Suppressor macrophage (primary cell): ENCODE measurements at places on chromosomes 7 and 10.

GRCh38 chr7:89680161-89680560, 474.1 kb upstream of the STEAP1 start:
- no peak for DNase-seq

- DNase-seq: peak; percentile 45
Measured at GRCh38 chr10:13859979-13860654, 273.4 kb downstream of the PRPF18 start.

DNA sequence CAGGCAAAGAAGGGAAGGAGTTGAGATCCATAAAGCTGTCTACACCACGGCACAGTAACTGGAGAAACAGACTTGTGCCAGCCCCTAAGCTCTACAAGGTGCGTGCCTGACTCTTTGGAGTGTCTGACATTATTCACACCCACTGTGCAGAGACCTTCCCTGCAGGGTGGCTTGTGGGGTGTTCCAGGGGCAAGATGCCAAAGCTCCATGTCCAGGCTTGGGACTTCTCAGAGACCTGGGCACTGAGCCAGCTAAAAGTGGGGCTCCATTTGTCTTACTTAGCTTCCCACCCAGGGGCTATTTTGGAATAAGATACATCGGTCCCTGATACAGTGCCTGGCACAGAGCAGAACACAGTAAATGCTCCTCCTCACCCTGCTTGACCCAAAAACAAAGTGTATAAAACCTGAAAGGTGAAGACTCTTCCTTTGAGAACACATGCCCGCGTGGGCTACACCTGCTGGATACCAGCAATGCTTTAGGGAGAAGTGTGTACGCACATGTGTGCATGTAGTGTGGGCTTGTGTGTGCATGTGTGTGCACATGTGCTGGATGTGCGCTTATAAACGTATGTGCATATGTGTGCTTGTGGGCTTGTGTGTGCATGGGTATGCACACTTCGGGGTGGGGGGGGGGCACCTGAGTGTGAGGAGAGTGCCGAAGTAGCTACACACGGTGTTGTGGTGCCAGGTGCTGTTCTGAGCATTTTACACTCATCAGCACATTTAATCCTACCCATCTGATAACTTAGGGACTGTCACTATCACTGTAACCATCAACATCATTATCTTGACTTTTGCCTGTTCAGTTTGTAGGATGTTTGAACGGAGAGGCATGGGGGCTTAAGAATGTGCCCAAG, 143.0 kb downstream of the ARHGAP22 start:
- no peak for DNase-seq

GRCh38 chr10:16436367-16436757, 448 bp upstream of the PTER start:
- DNase-seq: peak; percentile 42

GRCh38 chr7:33766405-33766804, 138.9 kb upstream of the BMPER start:
- DNase-seq: no peak

DNA sequence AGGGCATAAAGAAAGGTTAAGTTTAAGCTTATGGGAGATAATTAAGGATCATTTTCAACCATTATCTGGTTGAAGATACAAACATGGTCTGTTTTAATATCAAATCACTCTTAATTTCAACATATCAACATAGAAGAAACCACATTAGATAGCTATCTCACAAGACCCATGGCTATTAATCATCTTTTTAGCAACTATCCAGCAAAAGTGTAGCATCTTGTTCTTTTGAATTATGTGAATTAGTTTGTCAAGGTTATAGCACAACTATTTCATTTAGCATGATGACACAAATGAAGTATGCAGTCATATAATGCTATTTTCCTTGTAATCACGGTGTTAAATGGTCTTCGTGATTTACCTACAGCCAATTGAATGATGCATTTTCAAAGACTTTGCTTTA, 58.9 kb upstream of the PPP1R9A start:
- no peak for DNase-seq

DNA sequence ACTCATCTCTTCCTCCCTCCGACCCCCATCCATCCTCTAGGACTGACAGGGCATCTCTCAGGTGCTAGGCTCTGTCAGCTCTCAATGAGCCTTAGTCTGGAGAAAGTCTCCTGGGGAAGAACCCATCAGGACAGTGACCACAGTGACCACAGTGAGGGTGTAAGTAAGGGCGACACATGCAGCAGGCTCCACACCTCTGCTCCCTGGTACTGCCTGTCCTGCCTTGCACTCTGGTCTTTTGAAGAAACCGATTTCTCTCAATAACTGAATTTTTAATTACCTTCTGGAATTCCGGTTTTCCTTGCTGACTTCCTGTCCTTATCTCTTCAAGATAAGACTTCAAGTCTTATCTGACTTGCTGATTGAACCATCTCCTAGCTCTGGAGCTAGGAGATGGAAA, 190.2 kb downstream of the ACTR3B start:
- DNase-seq: no peak

DNA sequence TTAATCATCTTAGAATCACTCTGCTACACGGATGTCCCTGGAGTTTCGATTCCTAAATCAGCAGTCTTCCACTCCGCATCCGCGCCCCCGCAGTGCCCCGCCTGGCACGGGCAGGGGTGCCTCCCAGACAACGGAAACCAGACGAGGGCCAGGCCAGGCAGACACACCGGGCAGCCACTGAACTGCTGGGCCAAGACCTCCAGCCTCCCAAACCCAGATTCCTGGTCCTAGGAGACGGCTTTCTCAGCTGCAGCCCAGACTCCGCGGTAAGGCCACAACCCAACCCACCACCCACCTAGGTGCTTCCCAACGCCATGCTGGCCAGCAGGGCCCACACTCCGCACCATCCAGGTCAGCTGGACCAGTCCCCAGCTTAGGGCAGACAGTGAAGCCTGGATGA, 33.2 kb downstream of the MAD1L1 start:
- DNase-seq: no peak

DNA sequence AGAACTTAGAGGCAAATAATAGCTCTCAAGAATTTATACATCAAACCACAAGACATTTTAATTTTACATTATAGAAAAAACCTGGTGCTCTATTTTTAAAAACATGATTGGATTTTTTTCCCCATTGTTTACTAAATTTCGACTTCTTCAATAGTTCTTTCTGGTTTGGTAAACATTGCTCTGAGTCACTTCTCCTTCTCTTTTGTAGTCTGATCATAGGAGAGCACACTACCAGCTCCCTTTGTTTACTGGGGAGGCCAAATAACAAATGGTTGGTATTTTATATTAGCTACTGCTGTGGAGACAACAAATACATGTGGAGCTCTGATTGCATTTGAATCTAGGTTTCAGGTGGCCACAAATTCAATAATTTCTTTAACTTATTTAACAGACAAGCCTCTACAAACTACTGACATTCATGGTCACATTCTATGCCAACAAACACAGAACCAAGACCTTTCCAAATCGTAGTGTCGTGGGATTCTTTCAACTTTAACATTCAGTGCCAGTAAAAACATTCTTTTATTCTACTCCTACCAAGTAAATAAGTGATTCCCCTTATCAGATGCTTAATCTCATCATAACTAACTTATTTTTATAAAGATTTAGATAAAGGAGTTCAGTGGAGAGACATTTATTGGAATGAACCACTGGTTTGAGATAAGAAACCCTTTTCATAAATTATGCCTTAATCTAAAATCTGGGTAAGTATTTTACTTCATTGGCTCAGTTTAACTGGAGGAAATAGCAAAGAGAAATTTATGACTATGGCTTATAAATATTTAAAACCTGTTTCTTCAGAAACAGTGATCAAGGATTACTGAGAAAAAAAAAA, 17.7 kb upstream of the FXYD4 start:
- DNase-seq: no peak

GRCh38 chr10:84375011-84375410, 46.6 kb downstream of the CCSER2 start:
- DNase-seq: peak; percentile 56

- DNase-seq: no peak
Measured at GRCh38 chr7:70700055-70700940, 431.6 kb upstream of the GALNT17 start.

- DNase-seq: no peak
Measured at GRCh38 chr10:21021843-21022594, 124.9 kb upstream of the NEBL start.

DNA sequence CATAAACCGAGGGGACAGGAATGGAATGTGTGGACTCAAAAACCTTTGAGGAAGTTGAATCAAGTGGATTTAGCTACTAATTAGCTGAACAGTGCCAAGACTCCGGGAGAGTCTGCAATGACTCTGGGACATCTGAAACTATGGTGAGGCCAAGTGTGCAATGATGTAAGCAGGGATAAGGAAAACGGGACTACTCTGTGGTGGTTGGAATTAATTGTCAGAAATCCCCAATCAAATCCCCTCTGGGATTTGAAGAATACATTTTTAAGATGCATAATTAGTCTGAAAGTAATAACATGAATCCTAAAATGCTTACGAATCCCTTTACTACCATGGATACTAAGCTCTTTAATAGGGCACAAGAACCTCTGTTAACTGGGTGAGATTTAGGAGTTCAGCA, 602.8 kb downstream of the NRG3 start:
- DNase-seq: no peak

DNA sequence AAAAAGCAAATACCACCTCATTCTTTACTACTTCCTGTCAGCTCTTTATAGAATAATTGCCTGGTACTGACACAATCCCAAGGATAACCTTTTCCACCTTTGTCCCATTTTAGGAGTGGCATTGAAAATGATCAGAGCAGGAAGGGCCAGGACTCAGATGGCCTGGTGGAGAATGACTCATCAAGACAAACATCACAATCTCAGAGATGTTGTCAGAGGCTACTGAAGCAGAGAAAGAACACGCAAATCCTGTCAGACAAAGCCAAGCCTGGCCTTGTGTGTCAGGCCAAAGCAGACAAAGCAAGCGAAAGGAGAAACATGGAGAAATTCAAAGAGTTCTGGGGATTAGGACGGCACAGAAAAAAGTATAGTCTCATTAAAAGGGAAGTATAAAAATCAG, 40.9 kb downstream of the NSUN6 start:
- no peak for DNase-seq

DNA sequence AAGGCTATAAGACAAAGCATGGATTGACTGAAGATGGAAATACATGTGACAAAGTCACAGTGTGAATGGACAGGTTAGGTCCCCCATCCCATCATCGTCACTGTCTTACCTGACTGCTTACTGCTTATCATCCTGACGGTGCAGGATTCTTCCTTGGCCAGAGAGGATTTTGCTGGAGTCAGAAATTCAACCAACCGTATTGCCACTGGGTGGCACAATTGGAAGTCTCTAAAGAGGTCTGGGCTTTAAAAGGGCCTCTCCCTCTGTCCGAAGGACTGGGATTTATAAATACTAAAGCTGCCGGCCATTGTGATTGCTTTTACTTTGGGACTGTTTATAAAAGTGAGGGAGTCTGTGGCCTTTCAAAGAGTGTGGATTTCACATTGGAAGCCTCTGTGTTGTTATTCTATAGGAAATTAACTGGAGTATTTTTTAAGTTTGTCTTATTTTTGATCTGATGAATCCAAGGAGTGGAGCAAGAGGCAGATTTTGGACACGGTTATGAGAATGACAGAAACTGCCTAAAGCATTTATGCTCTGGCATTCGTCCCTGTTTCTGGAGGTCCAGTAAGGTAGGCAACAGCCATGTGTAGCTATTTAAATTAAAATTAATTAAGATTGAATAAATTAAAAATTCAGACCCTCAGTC, 113.3 kb upstream of the CREB5 start:
- DNase-seq: no peak

GRCh38 chr10:106582291-106582690, 582.2 kb downstream of the SORCS1 start:
- DNase-seq: no peak

DNA sequence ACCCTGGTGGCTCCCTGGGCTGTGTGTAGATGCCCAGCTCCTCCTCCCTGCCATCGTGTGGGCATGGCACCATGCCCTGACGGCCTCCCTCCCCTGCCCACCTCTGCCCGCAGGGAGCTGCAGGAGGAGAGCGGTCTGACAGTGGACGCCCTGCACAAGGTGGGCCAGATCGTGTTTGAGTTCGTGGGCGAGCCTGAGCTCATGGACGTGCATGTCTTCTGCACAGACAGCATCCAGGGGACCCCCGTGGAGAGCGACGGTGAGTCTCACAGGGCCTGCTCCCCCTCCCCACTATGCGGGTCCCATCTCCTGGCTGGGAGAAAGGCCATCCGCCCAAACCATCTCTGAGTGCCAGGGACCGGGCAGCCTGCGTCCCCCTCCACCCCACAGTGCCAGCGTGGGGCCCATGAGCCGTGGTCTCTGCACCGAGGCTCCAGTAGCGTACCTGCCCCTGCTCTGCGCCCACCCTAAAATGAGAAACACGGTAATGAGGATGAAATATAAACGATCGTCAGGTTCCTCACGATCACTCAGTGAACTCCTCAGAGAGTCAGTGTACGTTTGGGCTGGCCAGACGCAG, 7.8 kb downstream of the NUDT1 start:
- no peak for DNase-seq

DNA sequence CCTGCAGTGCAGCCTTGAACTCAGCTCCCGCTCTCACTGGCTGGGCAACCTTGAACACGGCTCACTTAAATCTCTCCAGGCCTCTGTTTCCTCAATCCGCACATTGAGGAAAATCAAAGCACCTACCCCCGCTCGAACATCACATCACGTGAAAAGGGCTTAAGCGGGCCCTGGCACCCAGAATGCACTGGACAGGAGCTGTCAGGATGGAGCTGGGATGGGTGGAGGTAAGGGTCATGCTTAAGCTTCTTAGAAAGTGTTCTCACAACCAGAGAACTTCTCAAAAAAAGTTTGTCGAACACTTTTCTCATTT, 55.7 kb upstream of the MGMT start:
- DNase-seq: no peak

- no peak for DNase-seq
Measured at GRCh38 chr7:41085244-41085643, 617.6 kb downstream of the INHBA start.

DNA sequence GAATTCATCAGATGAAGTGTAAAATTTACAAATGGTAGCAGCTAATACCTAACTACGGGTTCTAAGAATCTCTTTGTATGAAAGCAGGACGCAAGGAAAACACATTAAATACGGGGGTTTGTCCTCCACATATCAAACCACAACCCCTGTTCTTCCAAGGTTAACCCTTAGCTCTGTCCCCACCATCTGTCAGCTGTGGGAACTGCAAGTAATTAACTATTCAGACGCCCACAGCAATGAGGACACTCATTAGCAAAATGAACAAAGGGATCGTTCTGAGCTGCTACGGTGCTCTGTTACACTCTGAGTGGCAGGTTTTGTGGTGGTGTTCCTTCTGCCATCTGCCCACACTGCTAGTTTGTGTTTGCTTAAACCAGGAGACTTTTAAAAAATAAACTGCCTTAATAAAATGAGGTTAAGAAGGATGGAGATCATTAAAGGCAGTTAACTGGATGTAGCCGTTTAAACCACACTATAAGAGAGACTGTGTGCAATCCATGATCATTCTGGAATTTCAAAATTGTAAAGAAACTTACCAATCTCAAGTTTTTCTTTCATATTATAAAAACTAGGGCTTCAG, 51.4 kb downstream of the C10orf67 start:
- peak; percentile 45 for DNase-seq
